ENCODE measurements at places on chromosomes 12 and 14.

DNA sequence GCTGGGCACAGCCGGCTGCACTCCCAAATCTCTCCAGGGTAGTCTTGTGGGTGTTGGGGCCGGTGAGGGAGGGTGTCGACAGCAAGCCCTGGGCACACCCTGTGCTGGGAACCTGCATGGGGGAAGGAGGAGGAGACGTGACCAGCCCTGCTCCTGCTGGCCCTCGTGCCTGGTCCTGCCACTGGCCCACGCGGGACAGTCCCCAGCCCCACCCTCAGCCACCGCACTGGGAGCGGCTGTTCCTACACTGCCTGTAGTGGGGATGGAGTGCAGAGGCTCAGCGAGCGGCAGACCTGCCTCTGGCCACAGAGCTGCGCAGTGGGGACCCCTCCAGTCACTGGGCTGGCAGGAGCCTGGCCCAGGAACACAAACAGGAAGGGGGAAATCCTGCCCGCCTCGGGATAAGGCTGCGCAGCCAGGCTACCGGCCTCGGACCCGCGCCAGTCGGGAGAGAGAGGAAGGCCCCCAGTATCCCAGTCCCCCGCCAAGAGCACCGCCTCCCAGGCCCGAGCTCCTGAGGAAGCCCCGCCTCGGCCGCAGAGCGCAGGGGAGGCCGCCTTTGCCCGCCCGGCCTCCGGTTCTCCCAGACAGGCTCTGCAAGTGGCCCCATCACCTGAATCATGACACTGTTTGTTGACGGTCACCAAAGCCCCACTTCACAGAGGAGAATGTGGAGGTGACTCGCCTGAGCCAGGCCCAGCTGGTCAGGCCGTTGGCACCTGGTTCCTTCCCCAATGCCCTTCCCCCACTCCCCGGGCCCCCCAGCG is 10.6 kb downstream of the AHNAK2 start:
- DNase-seq = no peak

DNA sequence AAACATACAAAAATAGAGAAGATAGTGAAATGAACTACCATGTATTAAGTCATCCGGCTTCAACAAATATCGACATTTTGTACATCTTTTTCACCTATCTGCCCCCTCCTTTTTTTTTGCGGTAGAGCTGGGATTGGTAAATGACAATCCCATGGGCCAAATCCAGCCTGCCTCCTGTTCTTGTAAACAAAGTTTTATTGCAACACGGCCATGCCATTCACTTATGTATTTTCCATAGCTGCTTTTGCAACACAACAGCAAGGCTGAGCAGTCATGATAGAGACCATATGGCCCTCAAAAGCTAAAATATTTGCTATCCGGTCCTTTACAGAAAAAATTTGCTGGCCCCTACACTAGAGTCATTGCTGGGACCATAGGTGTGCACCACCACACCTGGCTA is 58.1 kb upstream of the PLEKHG3 start:
- no peak for DNase-seq

DNA sequence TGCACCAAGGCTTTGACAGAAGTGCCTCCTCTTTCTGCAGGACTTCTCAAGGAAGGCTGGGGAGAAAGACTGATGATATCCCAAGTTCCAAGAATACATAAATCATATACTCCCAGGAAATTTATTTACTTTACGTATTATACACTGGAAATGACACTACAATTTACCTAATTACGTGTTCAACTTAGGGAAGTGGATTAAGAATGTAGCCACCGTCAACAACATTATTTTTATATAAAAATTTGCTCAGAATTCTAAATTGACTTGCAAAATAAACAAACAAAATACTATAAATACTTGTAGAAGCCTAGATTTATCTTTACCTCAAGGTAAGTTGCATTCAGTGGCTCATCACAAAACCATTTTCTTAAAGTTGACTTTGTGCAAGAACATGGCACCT is 18.9 kb downstream of the TSPAN19 start:
- no peak for DNase-seq

- DNase-seq = no peak
Observed at GRCh38 chr14:59328454-59328853, 136.7 kb downstream of the GPR135 start.

DNA sequence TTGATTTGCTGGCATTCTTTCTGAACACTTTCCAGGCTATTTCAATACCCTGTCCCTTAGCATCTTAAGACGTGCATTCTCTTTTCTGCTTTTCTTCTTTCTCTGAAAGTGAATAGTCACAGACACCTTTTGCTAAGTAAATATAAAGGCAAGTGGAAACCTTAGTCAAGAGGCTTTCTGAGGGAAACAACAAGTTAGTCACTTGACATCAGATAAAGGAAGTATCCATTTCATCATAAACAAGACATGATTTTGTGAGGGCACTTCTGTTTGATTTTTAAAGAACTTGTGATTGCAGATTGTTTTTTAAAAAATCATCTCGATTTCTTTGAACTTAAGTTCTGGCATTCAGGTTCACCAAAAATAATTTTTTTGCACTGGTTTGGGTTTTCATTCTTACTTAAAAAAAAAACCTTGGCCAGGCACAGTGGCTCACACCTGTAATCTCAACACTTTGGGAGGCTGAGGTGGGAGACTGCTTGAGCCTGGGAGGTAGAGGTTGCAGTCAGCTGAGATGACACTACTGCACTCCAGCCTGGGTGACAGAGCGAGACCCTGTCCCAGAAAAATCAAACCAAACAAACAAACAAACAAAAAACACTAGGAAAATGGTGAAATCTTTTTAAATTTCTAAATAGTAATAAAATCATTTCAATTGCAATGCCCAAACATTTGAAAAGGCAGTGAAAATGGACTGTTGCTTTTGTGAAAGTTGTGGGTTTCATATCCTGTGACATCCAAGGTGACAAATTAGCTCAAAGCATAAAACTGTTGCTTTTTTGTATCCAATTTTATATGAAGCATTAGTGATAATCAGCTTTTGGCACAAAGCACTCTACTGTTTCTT is 8.3 kb upstream of the KLHL42 start:
- no peak for DNase-seq

DNA sequence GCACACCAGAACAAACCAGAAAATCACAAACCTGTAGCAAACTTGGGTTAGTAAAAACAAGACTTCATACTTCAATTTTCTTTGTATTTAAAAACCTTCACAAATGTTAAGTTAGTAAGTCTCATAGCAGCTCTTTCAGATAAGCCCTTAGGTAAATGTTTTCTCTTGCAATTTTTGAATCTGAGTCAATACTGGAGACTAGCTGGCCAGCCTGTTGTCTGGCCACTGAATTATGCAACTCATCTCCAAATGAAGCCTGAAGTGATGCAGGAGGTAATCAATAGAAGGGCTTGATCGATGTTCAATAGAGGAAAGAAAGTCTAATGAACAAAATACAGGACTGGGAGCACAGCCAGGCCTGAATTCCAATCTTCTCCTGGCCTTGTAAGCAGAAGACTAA is 465.2 kb downstream of the LRIG3 start:
- DNase-seq = no peak

DNA sequence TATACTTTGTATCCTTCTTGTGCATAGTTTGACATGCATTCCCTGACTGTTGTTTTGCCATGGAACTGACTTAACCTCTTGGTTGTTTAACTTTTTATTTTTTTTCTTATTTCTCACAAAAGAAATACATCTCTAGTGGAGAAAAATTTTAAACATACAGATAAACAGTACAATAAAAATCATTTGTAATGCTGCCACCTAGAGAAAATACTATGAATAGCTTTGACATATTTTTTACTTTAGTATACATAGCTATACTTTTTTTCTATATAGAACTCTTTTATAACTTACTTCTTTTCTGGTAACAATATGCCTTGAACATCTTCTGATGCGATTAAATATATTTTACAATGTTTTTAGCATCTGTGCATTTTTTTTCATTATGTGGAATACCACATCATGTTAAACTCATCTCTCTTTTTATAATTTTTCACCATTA is 184.5 kb downstream of the AKAP6 start:
- no peak for DNase-seq

DNA sequence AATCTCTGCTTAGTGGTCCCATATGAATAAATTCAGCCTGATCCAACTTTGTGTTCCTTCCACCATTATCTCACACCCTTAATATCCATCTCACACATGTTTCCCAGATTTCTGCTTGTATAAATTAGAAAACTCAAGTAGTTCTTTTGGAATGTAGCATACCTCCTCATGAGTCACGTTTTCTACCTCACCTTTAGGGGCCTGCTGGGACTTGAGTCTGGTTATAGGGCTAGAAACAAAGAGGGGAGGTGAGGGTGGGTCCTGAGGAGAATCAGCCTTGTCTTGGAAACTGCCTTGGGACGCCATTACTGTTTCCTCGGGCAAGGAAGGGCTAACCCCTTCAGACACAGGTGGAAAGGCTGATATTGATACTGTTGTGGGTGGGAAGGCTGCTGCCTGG is 51.1 kb downstream of the EMP1 start:
- DNase-seq = no peak

GRCh38 chr12:123491056-123491455 is 33.1 kb downstream of the SNRNP35 start:
- no peak for DNase-seq

DNA sequence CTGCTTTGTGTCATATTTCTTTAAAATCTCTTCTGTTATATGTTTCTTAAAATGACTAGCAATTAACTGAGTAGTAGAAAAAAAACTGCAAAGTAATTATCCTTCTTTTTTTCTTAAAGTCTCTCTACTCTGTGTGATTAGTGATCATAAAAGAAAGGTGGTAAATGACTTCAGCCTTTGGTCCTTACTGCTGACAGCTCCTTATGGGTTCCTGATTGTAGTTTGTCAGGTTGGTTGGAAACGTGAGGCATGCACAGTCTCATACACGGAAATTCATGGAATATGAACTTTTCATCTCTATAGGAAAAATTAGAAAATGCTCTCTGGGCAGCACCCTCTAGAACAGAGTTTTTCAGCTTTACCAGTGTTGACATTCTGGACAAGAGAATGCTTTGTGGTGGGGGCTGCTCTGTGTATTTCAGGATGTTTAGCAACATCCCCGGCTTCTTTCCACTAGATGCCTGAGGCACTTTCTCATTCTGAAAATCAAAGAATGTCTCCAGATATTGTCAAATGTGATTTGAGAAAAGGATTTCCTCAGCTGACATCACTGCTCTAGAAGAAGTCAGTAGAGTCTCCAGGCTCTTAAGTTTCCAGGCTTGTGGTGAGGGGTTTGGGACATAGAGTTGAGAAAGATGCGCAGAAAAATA is 121.0 kb downstream of the PIK3C2G start:
- DNase-seq = no peak

GRCh38 chr12:48686615-48687334 is 4.7 kb upstream of the KANSL2 start:
- no peak for DNase-seq

- DNase-seq = no peak
Observed at GRCh38 chr14:83463500-83464098, 1929.9 kb upstream of the SEL1L start.

- no peak for DNase-seq
Observed at GRCh38 chr14:33993246-33993645, 42.4 kb upstream of the EGLN3 start.

DNA sequence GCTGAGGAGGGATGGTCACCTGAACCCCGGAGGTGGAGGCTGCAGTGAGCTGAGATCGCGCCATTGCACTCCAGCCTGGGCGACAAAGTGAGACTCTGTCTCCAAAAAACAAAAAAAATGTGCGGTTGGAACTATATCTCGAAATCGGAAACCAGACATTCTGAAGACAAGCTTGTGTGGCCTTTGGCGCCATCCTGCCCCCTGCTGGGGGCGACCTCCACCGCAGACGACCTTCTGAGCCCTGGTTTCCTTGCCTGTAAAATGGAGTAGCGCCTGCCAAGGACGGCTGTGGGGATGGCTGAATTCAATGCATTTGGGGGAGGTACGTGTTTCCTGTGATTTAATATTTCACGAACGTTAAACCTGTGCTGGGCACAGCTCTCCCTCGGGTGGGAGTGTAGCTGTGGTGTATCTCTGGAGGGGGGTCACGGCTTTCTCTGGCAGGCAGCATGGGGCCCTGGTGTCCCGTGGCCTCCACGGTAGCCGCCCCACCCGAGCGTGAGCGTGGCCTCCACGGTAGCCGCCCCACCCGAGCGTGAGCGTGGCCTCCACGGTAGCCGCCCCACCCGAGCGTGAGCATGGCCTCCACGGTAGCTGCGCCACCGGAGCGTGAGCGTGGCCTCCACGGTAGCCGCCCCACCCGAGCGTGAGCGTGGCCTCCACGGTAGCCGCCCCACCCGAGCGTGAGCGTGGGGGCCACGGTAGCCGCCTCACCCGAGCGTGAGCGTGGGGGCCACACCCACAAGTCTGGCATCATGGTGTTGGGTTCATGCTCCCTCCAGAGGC is 55.3 kb downstream of the LRCOL1 start:
- no peak for DNase-seq

- no peak for DNase-seq
Observed at GRCh38 chr12:12440784-12441428, 84.0 kb downstream of the BORCS5 start.

GRCh38 chr12:2238111-2238510 is 185.3 kb downstream of the CACNA1C start:
- no peak for DNase-seq

GRCh38 chr12:11085419-11085818 is 6.7 kb downstream of the TAS2R43 start:
- DNase-seq = no peak

- DNase-seq = no peak
Observed at GRCh38 chr12:71504476-71504875, 64.9 kb downstream of the LGR5 start.

- DNase-seq = no peak
Observed at GRCh38 chr12:117540011-117540410, 178.6 kb upstream of the NOS1 start.

DNA sequence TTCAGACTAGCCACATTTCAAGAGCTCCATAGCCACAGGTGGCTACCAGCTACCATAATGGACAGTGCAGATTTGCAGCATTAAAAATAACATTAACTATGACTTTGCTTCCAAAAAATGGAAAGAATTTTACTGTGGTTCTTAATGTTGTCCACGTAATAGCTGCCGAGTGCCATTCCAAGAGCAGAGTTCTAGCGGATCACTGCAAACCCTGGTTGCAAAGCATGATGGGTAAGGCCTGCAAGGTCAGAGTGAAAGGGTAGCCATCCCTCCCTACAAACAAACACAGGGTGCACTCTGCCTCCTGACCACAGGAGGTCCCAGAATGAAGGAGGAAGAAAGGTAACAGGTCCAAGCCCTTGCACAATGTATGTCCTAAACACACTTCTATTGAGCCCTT is 157.6 kb downstream of the DPF3 start:
- DNase-seq = no peak

DNA sequence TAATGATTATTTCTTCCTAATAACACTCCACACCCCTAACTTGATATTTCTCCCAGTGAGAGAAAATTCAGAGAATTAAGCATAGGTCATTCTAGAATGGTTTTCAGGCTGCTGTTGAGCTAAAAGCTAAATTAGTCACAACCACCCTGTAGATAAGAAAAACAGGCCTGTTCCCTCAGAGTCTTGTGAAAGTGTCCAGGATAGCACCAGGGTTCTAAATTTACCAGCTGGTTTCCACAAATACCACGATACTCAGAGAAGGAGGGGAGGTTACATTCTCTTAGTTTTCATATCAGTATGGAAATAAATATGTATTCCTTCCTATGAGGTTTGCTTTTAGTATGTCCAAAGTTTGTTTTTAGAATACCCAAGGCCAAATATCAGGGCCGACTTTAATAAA is 66.0 kb upstream of the YARS2 start:
- DNase-seq = no peak

Measured in activated T-cell treated with anti-CD3 and anti-CD28 coated beads for 48 hours (primary cell).